ENCODE measurements at places on chromosomes 2 and 18. TPM values are rescaled to one million over a fixed set of nuclear protein-coding genes. Genes with fewer than 3 reads are reported as not detected.
A peak's percentile ranks its signal among the peaks of the same experiment; 100 is the strongest.

- ATAC-seq = no peak
Observed at GRCh38 chr2:120659275-120659977, 76.2 kb upstream of the GLI2 start.

GRCh38 chr2:227828477-227828912 is 14.9 kb downstream of the CCL20 start:
- ATAC-seq = no peak

- ATAC-seq = no peak
Observed at GRCh38 chr2:47065771-47066380, 89.2 kb downstream of the STPG4 start.

- ATAC-seq = no peak
Observed at GRCh38 chr2:181528441-181528840, 71.3 kb downstream of the ITGA4 start.

- ATAC-seq = no peak
Observed at GRCh38 chr18:66271962-66272361, 331.9 kb downstream of the CDH19 start.

DNA sequence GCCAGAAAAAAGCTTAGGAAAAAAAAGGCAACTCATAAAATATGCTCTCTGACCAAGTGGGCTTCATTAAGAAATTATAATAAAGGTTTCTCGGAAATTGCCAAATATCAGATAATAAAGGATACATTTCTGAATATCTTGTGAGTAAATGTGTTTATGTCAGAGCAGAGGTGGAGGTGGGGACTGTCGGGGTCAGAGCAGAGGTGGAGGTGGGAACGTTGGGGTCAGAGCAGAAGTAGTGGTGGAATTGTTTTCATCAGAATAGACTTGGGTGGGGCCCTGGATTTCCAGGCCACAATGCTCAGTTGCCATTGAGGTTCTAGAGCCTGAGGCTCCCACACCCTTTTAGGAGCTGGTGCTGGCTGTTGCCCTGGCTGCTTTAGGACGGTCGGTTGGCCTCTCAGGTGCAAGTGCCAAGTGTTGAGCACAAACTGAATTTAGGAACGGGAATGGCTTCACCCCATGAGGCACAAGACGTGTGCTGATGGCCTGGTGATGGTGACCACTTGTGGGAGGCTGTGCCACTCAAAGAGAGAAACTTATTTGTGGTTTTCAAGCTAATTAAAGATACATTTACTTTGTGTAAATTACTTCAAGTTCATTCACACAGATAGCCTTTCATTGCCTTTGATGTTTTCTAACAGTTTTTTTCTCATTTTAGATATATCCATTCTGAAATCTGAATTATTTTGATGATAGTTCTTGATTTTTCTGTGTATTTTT is 131.5 kb downstream of the ATP9B start:
- peak; percentile 93 for ATAC-seq

GRCh38 chr2:6080932-6081753 is 389.0 kb downstream of the SOX11 start:
- no peak for ATAC-seq

DNA sequence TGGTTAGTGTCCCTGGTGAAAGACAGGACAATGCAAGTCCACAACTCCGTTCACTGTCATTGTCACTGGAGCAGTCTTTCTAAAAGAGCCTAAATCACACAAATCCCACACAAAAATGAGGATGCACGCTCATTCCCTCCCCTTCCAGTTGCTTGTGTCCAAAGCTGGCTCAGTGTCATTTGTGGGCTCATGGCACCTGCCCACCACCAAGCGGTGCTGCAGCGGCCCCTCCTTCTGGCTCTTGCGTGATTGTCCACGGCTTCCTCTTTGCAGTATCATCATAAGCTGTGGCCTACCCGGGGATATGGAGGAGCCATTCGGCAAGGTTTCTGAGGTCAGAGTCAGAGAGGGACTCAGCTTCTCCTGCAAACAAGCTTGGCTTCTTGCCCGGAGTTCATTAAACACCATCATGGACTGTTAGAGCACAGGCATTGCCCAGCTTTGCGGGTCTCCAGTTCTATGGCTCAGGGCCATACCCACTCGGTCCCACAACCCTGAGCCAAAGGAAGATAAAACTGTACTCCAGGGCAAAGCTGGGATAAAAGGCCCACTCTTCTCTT is 179.4 kb upstream of the AGAP1 start:
- no peak for ATAC-seq

- ATAC-seq = no peak
Observed at GRCh38 chr2:71125506-71126294, 4.3 kb downstream of the MCEE start.

GRCh38 chr2:227610123-227610522 is 4.5 kb downstream of the SCYGR3 start:
- no peak for ATAC-seq

DNA sequence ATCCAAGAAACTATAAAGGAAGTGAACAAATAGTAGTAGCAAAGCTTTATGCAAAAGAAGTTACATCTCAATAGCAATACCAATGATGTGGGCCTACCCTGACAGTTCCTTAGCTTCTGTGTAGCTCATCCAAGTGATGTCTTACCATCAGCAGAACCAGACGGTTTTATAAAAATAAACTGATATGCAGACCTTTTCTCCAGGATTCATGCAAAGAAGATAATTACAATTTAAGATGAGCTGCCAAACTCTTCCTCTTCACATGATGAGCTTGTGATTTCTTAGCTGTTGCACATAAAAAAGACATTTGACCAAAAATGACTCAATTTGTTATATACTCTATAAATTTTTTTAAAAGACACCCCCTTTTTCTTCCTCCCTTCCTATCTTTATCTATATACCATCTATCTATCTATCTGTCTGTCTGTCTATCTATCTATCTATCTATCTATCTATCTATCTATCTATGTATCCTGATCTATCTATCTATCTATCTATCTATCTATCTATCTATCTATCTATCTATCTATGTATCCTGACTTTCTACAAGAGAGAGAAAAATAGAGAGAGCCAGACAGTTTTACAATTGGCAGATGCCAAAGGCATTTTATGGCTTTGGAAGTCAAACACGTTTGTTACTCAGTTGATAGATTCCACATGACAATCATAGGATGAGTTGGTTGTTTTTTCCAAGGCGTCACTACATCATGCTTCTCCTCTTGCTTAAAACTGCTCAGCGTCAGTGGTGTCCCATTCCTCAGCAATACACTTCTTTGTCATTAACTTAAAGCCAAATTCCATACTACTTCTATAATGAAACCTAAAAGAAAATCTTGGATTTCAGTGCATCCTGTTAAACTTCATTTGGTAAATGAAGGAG is 65.9 kb upstream of the ACTR3 start:
- no peak for ATAC-seq

- ATAC-seq = no peak
Observed at GRCh38 chr2:184654945-184655344, 56.6 kb downstream of the ZNF804A start.

- peak; percentile 93 for ATAC-seq
Observed at GRCh38 chr2:216348756-216349308, 23.5 kb downstream of the MARCHF4 start.

DNA sequence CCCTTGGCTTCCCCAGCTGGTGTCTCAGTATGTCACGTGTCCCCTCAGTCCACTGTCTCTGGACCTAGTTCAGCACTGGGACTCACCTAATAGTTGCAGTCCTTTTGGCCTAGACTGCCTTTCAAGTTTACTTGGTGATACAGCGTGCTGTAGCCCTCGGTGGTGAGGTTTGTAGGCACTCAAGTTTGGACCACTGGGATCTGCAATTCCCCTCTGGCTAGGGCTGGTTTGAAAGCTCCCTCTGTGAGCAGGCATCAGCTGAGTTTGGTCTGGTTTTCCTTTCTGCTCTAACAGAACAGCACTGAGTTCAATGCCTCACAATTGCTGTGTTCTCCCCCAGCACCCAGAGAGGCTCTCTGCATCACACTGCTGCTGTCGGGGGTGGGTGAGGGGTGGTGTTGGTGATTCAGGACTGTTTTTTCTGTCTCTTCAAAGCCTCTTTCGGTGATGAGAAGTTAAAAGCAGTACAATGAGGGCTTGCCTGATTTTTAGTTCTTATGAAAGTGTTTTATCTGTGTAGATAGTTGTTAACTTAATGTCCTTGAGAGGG is 494.2 kb downstream of the TDRD15 start:
- ATAC-seq = no peak

DNA sequence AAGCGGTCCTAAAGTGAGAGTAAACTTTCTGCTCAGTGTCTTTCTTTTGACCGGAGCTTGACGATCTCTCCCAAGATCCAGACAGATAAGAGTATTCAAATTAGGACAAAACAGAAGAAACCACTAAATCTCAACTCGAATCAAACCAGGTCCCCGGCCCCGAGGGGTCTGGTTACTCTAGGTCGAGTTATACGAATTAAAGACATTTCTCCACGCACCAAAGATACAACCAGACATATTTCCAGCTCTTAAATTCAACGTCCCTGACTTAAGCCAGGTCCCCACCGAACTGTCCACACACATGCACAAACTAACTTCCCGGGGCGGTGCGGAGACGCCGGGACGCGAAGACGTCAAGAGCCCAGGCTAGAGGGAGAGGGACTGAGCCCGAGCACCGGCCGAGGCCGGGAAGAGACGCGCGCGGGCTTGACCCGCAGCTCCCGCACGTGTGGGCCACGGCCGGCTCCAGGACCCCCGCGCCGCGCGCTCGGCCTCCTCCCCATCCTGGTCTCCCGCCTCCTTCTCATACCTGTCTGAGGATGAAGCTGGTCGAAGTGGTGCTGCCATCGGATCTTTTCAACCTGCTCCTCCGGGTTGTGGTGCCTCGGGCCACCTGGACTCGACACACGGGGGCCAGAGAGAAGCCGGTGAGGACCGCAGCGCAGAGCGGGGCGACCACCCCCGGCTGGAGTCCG is 896 bp downstream of the CACNB4 start:
- peak; percentile 49 for ATAC-seq

GRCh38 chr2:144438801-144439631 is 80.9 kb downstream of the ZEB2 start:
- ATAC-seq = no peak

- no peak for ATAC-seq
Observed at GRCh38 chr2:54649633-54650032, 73.8 kb upstream of the EML6 start.

DNA sequence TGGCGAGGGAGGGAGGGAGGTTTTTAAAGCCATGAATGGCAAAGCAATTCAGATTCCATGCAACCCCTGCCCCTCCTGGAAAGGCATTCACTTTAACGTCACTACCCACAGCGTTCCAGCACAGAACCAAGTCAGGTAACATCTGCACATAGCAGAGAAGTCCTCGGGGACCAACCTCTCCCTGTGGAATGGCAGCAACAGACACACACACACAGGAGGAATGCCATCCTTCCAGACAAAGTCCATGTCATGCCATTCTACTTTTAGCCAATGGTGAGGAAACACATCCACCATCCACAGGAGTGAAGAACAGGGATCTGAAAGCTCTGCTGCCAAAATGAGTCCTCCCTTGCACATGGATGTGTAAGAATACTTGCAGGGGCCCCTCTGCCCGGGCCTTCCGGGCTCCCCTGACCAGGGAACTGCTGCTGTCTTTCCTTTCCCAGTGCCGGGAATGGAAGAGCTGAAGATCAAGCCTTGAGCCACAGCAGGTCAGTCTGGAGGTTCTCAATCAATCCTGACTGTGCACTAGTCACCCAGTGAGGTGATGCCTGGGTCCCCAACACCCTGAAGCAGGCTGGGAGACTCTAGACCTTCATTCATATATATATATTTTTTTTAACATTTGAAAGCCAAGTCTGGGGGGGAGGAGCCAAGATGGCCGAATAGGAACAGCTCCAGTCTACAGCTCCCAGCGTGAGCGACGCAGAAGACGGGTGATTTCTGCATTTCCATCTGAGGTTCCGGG is 63.7 kb downstream of the UXS1 start:
- ATAC-seq = peak; percentile 72

- peak; percentile 68 for ATAC-seq
Observed at GRCh38 chr2:54767921-54768320, 44.5 kb downstream of the EML6 start.

GRCh38 chr2:86441392-86441881 is 266 bp downstream of the KDM3A start:
- no peak for ATAC-seq

DNA sequence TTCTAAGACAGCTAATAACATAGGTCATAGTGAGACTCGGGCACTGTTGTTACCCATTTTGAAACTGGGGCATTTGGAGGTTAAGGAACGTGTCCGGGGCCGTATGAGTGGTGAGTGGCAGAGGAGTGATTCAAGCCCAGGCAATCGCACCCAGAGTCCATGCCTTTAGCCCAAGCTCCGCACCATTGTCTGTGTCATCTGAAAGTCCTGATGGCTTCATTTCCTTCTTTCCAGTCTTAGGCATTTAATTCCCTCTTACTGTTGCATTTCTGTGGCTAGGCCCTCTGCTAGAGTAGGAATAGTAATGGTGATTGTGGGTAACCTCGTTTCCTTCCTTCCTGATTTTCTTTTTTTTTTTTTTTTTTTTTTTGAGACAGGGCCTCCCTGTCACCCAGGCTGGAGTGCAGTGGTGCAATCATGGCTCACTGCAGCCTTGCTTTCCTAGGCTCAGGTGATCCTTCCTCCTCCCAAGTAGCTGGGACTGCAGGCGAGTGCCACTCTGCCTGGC is 49.8 kb upstream of the ASB1 start:
- ATAC-seq = no peak

GRCh38 chr2:148102641-148103040 is 81.8 kb downstream of the MBD5 start:
- ATAC-seq = no peak

DNA sequence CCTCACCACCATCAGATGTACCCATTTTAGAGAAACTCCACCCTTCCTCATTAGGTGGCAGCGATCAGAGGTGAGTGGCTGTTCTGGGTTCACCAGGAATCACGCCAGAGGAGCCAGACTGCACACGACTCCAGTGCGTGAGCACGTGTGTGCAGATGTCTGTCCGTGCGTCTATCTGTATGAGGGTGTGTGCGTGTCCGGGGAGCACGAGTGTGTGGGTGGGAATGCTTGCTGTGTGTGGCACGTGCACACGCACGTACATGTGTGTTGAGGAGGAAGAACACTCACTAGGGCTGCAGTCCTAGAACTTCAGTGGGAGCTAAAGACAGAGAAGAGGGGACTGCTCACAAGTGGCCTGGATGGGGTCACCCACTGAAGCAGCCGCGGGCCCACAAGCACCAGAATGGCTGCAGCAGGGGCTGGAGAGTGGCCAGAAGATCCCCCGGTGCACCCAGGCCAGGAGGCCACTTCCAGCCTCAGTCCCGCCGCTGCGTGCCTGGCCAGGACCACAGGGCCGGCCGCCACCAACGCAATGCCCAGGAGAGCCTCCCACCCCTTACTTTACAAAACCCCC is 13.9 kb downstream of the HDAC4 start:
- no peak for ATAC-seq

- no peak for ATAC-seq
Observed at GRCh38 chr2:183029219-183029618, 9.0 kb downstream of the NCKAP1 start.

GRCh38 chr2:15363142-15363541 is 198.0 kb downstream of the NBAS start:
- no peak for ATAC-seq

The HRH4 gene
- 0.28 TPM for total RNA-seq

The ALLC gene
- total RNA-seq = not detected

The CHRNG gene
- not detected for total RNA-seq

The CRACDL gene
- 6.6 TPM for total RNA-seq

The TRIM54 gene
- total RNA-seq = 0.16 TPM

The CABLES1 gene
- 7.8 TPM for total RNA-seq

The VWC2L gene
- total RNA-seq = not detected

The GLI2 gene
- total RNA-seq = 0.72 TPM

The UBE2F gene
- total RNA-seq = 58.2 TPM

The EFHD1 gene
- total RNA-seq = 1.1 TPM

The CDK15 gene
- total RNA-seq = 0.12 TPM
